ENCODE measurements at places on chromosomes 11 and 22.

DNA sequence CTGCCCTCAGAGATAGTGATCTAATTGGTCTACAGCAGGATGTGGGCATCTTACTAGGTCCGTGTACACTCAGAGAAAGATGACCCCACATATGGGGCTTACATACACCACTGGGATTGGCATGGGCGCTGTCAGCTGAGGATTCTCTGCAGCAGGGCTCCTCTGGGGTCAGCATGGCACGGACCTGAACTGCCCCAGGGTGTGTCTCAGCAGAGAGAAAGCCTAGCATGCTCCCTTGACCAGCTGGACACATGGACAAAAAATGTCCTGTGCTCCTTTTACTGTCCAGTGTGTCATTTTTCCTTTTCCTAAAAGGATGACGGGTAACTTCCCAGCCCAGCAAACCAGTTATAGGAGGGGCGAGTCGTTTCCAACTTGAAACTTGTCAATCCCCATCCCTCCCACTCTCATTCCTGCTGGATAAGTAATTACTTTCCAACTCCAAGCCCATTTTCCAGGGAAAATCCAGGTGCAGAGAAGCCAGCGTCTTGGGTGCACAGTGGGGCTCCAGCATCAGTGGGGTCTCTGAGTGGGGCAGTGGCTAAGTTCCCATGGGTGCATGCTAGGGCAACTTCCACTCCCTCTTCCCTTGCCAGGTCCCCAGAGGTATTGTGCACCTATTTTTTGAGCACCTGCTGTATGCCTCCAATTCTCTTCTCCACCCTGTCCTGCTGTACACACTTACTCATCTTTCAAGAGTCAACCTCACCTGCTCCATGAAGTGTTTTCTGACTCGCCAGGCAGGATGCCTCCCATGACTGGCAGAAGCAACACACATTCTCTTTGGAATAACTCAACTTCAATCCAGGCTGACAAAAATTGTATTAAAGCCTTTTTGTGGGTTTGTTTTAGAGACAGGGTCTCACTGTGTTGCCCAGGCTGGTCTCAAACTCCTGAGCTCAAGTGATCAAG is 5.0 kb downstream of the VSTM5 start:
- DNase-seq, result no peak

- DNase-seq, result no peak
These were observed 28.6 kb downstream of the FAM76B start for GRCh38 chr11:95760941-95761340.

DNA sequence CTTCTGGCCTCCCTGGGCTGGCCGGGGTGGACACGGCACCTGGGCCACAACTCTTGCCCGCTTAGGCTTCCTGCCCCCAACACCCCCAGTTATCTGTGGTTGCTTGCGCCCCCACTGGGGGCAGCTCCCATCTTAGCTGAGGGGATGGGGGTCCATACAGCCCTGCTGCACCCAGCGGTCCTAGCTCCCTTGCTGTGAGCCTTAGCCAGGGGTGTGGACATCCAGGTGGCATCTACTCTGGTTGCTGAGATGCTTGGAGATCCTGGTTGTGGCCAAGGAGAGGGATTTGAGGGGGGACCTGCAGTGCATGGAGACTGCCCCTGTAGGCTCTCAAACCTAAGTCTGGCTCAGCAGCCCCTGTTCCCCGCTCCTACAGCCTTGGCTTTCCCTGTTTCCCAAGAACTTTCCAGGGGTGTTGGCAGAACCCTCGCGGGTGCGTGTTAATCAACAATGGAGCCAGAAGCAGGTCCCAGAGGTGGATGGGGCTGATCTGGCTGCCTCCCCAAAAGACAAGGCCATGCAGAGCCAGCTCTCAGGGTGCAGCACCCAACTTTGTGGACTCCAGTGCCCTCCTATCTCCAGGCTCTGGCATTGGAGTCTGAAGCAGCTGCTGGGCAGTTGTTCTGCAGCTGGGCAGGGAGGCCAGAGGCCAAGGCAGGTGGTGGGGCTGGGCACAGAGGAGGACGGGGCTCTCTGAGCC is 3.3 kb downstream of the KCNQ1 start:
- DNase-seq, result no peak

- DNase-seq, result no peak
These were observed 97.6 kb downstream of the PDE2A start for GRCh38 chr11:72576661-72577060.

- no peak for DNase-seq
These were observed 31.9 kb upstream of the RTL6 start for GRCh38 chr22:44529827-44530523.

DNA sequence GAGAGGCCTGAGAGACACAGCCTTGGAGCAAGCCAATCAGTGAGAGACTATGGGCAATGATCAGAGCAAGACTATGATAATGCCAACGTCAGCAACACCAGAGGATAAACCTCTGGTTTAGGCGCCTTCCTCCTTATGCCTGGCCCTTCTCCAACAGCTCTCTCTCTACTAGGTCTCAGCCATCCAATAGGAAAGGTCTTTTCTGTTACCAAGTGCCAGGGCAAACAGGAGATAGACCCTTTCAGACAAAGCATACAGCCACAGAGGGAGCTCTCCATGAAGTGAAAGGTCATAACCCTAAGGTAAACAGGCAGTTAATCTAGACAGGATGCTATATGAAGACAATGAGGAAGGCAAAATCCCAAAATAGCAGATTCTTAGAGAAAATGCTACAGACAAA is 9.5 kb downstream of the STK33 start:
- no peak for DNase-seq

DNA sequence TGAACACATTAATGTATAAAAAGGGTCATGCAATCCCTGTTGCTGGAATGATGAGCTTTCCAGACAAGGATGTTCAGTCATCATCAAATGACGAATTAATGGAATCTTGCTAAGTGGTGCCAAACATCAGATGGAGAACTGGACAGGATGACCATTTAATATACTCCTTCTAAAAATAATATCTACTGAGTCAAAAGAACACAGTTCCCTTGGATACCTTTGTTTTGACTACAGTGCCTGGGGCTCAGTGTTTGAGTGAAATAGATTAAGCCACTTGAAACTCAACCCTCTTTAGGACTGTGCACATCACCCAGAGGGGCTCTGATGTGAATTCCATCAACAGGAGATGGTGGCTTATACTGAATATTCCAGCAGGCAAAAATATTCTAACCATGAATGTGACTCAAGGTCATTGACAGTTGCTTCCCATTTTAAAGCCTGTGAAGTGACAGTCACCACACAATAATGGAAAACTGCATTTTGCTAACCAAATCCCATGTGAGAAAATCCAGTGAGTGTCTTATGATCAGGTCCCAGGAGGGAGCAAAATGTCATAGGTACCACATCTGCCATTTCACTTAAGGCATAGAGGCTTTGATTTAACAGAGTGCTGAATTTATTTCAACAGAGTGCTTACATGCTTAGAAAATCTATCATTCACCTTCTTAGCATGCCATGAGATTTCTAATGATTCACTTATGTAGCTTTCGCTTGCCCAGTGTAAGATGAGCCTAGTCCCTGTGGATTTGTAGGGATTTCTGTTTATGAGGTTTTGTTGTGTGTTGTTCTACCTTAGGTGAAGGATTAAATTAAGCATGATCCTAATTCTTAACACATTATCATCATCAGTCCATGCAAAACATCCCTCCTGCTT is 41.3 kb upstream of the SLN start:
- no peak for DNase-seq

- no peak for DNase-seq
These were observed 24.9 kb downstream of the ARHGAP42 start for GRCh38 chr11:100711984-100712383.

DNA sequence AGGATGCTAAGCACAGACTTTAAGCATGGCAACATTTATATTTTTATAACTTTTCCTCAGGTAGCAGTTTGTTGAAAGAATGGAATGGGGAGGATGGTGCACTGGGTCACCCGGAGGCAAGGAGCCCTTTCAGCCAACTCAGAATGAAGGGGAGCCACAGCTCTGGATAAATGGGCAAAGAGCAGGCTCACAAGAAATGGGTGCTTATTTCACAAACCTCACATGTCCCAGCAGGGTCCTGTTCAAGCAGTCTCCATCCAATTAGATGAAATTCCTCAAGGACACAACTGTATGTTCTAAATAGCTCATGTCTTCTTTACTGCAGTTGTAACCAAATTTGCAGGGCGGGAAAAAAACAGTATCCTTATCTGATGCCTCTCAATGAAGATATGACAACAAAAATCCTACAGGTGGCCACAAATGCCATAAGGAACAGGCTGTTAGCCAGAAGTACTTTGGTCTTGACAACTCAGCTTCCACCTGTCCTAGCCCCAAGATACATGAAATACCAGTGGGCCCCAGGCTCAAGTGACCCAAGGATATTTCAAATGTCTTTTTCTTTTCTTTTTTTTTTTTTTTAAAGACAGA is 48.2 kb downstream of the MAPK1 start:
- DNase-seq, result no peak

- DNase-seq, result no peak
These were observed 13.3 kb downstream of the OR52B2 start for GRCh38 chr11:6156628-6157359.

- DNase-seq, result no peak
These were observed 15.1 kb downstream of the TRMU start for GRCh38 chr22:46350646-46351045.

DNA sequence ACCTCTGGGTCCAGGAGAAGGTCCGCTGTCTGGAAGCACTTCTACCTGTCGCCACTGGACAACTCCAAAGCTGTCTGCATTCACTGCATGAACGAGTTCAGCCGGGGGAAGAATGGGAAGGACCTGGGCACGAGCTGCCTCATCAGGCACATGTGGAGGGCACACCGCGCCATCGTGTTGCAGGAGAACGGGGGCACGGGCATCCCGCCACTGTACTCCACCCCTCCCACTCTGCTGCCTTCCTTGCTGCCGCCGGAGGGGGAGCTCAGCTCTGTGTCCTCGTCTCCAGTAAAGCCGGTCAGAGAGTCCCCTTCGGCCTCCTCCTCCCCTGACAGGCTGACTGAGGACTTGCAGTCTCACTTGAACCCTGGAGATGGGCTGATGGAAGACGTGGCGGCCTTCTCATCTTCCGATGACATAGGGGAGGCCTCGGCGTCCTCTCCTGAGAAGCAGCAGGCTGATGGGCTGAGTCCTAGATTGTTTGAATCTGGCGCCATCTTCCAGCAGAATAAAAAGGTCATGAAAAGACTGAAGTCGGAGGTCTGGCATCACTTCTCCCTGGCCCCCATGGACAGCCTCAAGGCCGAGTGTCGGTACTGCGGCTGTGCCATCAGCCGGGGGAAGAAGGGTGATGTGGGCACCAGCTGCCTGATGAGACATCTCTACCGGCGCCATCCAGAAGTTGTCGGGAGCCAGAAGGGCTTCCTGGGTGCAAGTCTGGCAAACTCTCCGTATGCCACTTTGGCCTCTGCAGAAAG is 31.0 kb downstream of the ZBED4 start:
- no peak for DNase-seq

GRCh38 chr11:108576523-108576922 is 17.0 kb downstream of the EXPH5 start:
- DNase-seq, result no peak

DNA sequence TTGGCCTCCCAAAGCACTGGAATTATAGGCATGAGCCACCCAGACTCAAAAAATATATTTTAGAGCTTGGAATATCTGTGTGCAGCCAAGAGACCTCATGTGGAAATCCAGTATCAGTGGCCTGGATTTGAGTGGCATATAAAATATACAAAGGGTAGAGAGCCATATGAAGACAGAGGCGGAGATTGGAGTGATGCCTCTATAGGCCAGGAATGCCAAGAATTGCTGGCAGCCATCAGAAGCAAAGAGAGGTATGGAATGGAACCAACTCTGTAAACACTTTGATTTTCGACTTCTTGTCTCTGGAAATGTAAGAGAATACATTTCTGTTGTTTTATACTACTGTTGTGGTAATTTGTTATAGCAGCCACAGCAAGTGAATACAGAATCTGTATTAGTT is 123.0 kb downstream of the PLEKHA7 start:
- DNase-seq, result no peak

DNA sequence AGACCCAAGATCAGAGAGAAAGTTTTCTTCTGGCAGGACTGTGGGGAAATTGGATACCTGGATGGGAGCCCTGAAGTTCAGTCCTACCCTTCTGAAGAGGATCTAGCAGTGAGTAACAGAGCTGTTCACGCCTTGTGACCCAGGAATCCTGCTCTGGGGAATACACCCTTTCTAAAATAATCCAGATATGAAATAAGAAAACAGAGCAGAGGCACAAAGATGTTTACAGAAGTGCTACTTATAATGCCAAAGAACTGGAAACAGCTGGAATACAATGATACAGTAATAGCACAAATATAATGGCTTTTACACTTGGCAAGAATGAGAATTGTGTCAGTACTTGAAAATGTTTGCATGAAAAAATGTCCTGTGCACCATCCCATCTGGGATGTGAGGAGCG is 304.0 kb upstream of the NARS2 start:
- no peak for DNase-seq

DNA sequence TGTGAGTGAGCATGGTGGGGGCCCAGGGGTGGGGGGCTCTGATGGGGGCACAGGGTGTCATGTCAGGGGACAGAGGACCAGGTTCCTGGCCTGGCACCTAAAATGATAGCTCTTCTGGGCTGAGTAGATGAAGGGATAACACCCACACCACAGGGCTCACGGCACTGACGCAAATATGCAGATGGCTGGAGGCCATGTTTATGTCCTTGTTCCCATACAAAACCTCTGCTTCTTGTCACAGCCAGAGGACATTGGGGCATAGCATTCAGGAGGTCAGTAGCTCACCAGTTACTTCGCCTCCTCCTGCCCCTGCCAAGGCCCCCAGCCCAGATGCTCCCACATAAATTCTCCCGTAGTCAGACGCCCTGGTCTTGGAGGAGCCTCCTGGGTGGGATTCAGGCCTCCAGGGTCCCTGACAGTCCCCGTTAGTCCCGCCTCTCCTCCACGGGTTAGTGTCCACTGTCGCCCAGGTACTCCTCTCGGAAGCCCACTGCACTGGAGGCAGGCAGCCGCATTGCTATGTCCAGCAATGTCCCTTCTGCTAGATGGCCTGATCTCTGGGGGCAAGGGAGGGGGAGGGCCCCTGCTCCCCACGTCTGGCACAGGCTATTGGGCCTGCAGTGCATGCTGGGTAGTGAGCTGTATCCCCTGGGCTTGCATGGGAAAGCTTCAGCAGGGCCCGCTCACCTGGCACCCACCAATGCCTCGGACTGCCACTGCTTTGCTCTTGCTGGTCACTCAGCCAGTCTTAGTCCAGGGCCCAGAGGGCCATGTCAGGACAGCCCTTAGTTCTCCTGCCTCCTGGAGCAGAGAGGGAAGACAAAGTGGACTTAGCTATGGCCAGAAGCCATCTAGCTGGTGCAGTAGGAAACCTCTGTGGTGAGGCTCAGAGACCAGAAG is 75.6 kb upstream of the MYOD1 start:
- DNase-seq, result no peak

- DNase-seq, result no peak
These were observed 3.1 kb downstream of the CCDC88B start for GRCh38 chr11:64342869-64343745.

- DNase-seq, result no peak
These were observed at the start of gene NLRP10 for GRCh38 chr11:7965386-7965785. Gene NLRP10, minus strand, starts transcription at chr11:7965447. Its CDS starts 1,952 bp downstream, at chr11:7963495.

GRCh38 chr11:93603225-93604007 is 58.1 kb upstream of the CEP295 start:
- no peak for DNase-seq

GRCh38 chr11:58125469-58125868 is at the start of gene OR9I1:
Gene OR9I1, minus strand, starts transcription at chr11:58125530. Its CDS starts 6,086 bp downstream, at chr11:58119444.
- no peak for DNase-seq

GRCh38 chr11:109788948-109789490 is 304.2 kb upstream of the ZC3H12C start:
- DNase-seq, result no peak

- DNase-seq, result no peak
These were observed 43.6 kb downstream of the CTSC start for GRCh38 chr11:88293931-88294330.
